ENCODE measurements at places on chromosomes 2 and 18.

- no peak for DNase-seq
Measured at GRCh38 chr2:143183804-143184463, 54.7 kb downstream of the ARHGAP15 start.

DNA sequence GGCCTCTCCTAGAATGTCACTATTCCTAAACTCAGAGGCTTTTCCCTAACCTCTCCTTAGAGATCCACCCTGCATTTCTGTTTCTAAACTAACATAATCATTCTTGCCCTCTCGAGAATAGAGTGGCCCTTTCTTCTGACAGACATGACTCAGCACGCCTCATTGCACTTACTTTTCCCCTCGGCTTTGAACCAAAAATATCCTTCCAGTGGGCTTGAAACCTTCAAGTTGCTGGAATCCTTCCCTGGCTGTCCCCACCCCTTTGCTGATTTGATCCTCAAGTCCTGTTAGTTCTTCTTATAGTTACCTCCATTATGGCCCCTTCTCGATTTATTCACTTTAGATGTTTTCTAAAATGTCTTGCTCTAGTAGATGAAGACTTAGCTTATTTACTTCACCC, 158.0 kb downstream of the LTBP1 start:
- DNase-seq: no peak

DNA sequence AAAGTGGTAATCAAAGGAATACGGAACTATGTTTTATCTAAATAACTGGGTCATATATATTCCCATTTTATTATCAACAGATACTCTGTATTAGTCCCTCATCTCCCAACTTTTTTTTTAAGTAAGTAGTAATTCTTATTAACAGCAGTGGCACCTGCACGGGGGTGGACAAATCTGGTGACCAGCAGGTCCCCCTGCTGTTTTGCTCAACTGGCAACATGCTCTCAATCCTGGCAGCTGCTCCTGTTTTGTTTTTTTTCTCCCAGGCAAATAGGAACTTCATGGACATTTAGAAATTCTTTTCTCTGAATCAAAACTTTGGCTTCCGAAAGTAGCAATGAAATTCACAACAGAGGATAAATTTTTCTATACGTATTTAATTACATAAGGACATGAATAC, 193.5 kb downstream of the SS18 start:
- no peak for DNase-seq

DNA sequence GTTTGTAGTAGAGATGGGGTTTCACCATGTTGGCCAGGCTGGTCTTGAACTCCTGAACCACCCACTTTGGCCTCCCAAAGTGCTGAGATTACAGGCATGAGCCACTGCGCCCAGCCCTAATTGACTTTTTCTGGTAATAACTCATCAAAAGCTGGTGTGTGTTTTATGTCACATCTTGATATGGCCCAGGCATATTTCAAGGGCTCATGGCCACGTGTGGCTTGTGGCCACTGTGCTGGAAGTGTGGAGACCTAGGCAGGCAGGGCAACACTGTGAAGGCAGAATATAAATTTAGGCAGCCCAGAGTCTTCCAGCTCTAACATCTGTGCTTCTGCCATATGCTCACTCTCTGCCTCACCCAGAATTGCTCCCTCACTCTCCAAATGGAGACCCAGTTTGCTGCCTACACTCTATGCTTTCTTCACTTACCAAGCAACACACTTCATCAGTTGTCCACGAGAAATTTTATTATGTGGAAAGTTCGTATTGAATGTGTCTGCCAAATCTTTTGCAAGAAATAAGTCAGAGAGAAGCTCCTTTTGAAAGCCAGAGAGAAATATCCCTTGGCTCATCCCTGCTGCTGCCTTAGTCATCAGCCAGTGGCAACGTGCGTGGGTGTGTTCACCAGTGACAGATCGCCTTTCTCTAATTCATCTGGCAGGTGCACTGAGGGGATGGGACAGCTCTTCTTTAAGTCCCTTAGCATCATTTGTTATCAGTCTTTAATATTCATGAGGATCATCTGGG, 129.4 kb upstream of the CXCR4 start:
- no peak for DNase-seq

DNA sequence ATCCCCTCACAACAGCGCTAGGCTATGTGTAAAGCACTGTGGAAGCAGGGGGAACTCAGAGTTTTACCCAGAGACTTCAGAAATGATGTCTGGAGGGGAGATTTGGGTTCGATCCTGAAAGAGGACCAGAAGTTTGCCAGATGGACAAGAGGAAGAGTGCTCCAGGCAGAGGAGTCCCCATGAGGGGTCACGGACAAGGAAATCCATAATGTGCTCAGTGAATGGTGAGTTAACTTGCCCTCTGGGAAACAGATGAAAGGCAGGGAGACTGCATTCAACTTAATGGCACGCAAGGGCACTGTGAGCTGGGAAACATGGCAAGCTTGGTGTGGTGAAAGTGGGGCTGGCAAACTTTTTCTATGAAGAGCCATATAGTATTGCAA, 6.0 kb upstream of the ASAP2 start:
- no peak for DNase-seq

GRCh38 chr2:233974530-233975071, 57.4 kb downstream of the TRPM8 start:
- DNase-seq: peak; percentile 17

GRCh38 chr2:225494100-225494459, 94.6 kb downstream of the NYAP2 start:
- DNase-seq: no peak

DNA sequence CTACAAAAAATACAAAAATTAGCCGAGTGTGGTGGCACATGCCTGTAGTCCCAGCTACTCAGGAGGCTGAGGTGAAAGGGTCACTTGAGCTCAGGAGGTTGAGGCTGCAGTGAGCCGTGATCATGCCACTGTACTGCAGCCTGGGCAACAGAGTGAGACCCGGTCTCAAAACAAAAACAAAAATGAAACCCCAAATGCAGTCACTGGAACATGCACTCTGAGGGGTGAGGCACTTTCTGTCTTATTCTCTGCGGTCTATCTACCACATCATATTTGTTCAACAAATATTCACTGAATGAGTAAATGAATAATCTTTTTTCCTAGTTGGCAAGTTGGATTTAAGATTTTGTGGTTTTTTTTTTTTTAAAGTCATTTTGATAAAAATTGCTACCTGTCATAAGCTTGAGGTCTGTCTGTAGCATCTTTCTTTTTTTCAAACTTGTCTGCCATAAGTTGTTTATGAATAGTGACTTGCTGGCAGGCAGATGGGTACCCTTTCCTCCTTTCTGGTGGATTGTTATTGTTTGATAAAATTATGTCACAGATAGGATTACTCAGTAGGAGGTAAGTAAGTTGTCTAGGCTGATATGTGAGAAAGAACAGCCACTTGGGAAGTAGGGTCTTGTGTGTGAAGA, 11.8 kb downstream of the CHRNA1 start:
- DNase-seq: no peak

- peak; percentile 70 for DNase-seq
Measured at GRCh38 chr2:99066075-99066958, 75.2 kb upstream of the C2orf15 start.

DNA sequence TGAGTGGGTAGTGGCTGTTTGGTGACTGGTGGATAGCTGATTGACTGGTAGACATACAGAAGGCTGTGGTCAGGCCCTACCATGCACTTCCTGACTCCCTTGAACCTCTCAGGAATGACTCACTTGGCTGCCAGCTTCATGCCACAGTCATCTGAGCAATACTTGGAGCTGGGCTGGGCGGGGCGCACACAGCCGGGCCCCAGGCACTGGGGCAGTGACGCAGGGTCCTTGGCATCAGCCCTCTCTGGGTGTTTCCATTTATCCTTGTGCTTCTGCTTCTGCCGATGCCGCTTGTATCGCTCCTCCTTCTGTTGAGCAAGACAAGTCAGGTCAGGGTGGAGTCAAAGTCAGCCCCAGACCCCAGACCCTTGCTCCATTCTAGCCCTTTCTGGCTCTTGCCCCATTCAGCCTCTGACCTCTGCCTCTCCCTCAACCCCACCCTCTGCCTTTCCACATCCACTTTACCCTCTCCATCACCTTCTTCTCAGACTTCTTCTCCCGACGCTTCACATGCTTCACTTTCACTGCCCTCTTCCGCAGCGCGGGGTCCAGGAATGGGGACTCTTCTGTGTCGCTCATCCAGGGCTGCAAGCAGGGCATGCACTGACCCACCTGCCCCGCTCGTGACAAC, 3.0 kb upstream of the MBD1 start:
- no peak for DNase-seq

GRCh38 chr2:216340280-216340631, 32.0 kb downstream of the MARCHF4 start:
- no peak for DNase-seq

DNA sequence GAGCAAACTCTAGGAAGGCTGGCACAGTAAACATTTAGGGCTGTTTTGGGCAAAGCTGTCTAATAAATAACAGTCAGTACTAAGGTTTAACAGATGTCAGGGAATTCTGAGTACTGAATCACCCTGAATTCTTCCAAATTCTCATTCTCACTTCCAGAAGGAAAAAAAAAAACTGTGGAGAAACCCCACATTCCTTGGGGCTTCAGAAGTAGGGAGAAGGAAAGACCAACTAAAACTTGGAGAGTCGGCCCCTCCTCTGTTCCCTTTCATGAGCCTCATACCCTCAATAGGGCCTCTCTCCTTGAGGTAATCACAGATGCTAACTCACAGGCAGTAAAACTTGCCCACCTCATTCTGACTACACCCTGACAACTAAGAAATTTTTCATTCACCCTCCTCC, 62.1 kb downstream of the CCDC148 start:
- no peak for DNase-seq
